Activated gamma-delta T cell treated with Interleukin-2 at 50 U/mL for 16 hours (primary cell): ENCODE measurements at places on chromosomes 12 and 14.

DNA sequence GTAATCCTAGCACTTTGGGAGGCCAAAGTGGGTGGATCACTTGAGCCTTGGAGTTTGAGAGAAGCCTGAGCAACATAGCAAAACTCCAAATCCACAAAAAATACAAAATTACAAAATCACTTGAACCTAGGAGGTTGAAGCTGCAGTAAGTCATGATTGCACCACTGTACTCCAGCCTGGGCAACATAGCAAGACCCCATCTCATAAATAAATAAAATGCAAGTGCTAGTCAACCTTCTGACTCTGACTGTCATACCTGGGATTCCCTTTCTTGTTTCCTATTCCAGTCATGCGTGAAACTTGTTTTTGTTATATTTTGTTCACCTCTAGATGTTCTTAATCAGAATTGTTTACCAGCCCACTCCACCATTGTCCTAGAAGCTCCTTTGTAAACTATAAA, 31.4 kb downstream of the ABCD4 start:
- DNase-seq = no peak

DNA sequence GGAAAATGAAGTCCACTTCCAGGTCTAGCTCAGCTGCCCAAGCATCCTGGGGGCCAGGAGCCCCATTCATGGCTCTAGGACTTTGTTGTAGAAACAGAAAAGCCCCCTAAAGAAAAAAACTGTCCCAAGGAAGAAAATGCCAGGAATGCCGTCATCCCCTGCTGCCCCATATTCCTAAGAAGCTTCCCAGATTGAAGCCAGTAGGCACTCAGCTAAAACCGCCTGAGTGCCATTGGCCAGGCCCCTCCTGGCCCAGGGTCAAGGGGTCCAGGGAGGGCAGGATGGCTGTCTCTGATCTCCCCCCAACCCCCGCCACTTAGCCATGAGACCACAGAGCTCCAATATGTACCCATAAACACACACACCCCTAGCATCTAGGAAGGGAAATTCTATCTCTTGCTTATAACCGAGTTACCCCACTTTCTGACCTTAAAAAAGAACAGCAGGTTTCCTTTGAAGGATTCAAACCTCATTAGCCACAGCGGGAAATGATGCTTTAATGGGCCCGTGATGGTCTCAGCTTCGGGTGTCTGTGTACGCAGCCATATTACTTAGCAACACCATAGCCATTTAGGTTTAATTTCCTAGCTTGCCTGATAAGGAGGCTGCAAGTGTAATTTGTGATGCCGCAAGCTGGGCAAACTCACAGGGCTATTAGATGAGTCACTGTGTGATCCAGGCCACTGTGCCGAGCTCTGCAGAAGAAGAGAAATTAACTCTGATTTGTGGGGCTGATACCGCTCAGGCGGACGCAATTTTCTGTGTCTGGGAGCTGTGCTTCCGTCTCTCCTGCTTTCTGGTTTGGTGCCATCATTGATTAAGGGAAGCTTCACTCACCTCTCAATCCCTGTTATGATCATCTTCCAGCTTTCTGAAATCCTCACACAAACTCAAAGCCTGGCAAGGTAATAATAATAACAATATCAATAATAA, 84.2 kb downstream of the GCH1 start:
- no peak for DNase-seq

DNA sequence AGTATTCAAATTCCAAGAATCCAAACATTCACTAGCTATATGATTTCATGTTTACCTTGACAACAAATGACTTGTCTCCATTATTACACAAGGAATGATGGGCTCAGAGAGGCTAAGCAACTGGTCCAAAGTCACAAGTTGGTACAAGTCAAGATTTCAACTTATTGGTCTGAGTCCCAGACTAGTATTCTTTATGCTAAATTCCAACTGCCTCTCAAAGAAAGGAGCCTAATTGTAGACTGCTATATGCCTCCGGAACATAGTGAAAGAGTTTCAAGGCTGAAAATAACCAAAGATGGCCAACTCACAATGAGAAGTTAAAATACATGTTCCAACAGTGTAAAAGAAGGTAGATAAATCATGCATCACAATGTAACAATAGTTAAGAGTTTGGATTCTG, 7.5 kb downstream of the BTG1 start:
- no peak for DNase-seq

DNA sequence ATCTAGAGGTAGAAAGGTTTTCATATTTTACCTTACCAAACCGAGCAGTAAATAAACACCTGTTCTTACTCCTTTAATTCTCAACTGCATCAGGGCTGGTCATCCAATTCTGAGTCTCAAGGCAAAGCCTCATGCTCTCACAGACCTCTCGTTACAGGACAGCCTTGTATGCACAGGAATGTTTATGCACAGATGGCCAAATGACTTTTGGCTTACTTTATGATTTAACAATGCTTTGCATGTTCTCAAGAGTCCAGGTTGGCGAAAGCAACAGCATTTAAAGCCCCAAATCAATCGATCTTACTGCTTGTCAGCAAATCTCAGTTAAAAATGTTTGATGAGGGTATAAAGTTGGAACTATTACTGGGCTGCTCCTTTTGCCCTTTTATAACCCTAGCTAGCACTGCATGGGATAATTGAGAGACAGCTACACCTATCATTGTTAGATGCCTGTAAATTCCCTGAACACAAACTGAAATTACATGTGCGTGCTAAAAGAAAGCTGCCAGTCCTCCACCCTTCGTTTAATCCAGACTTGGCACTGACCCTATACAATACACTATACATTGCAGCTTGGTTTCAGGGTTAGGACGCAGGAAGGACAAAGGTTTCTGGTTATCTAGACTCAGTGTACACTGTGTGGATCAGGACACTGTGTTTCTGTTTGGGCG, 63.6 kb downstream of the TMCC3 start:
- no peak for DNase-seq

GRCh38 chr14:72264716-72265115, 332.5 kb downstream of the RGS6 start:
- no peak for DNase-seq

DNA sequence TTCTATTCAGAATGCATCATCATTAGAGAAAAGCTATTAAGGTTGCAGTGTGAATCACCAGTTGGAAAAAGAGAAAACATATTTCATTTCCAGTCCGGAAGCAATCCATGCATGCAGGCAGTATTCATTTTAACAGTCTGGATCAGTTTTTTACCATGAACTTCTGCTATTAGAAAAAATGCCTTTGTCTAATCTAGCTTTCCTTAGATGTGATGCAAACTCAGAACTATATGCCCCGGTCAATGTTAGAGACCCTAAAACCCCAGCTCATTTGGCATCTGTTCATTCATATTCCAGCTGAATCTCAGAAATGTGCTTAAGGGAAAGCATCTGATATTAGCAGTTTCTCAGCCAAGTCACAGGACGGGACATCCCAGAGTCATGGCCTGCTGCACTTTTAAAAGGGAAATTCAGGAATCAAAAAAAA, 8.5 kb downstream of the IRAK3 start:
- no peak for DNase-seq

DNA sequence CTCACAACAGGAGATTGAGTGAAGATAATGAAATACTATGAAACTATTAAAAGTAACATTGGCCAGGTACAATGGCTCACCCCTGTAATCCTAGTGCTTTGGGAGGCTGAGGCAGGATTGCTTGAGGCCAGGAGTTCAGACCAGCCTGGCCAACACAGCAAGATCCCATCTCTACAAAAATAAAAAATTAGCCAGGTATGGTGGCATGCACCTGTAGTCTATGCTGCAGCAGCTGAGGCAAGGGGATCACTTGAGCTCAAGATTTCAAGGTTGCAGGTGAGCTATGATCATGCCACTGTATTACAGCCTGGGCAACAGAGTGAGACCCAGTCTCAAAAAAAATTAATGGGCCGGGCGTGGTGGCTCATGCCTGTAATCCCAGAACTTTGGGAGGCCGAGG, 14.9 kb downstream of the RAD9B start:
- no peak for DNase-seq

GRCh38 chr12:57156701-57157403, 9.4 kb upstream of the LRP1-AS start:
- DNase-seq = no peak

GRCh38 chr12:57726884-57727757, 11.4 kb downstream of the AGAP2 start:
- no peak for DNase-seq

DNA sequence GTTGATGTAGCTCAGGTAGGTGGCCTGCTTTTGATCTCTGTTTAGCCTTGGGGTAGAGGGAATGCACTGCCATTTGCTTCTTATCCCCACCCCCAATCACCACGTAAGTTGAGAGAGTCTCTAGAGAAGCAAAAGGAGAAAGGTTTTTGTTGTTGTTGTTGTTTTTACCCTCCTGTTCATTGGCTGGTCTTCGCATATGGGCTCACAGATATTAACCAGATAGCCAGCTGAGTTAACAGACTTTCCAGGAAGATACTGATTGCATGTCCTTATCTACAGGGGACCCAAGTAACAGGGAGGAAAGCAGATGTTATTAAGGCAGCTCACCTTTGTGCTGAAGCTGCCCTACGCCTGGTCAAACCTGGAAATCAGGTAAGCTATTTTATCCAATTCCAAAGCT, 2.9 kb downstream of the PA2G4 start:
- no peak for DNase-seq

GRCh38 chr14:21263284-21264024, 5.8 kb downstream of the HNRNPC start:
- no peak for DNase-seq

DNA sequence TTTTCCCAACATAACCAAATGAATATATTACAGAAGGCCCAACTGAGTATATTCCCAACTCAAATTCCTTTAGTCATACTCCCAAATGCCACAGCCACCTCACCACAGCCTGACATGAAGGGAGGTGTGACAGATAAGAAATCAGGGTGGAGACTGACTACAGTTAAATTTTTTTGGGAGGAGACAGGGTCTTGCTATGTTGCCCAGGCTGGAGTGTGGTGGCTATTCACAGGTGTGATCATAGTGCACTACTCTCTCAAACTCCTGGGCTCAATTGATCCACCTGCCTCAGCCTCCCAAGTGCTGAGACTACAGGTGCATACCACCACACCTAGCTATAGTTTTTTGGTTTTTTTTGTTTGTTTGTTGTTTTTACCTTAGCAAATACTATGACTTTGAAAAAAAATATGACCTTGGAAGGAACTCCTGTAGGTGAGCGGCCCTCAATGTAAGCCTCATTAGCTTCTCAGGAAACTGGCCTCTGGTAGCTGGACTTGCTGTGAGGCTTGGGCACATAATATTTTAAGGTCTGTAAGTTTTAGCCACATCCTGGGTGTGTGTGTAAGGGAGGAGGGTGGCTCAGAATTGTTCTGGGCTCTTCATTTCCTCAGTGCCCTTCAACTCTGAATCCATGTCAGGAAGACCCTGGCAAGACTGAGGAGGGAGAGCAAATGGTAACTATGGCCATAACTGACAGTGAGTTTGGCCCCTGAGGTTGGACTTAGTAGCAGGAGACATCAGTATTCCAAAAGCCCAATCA, 39.1 kb upstream of the LTBP2 start:
- no peak for DNase-seq

DNA sequence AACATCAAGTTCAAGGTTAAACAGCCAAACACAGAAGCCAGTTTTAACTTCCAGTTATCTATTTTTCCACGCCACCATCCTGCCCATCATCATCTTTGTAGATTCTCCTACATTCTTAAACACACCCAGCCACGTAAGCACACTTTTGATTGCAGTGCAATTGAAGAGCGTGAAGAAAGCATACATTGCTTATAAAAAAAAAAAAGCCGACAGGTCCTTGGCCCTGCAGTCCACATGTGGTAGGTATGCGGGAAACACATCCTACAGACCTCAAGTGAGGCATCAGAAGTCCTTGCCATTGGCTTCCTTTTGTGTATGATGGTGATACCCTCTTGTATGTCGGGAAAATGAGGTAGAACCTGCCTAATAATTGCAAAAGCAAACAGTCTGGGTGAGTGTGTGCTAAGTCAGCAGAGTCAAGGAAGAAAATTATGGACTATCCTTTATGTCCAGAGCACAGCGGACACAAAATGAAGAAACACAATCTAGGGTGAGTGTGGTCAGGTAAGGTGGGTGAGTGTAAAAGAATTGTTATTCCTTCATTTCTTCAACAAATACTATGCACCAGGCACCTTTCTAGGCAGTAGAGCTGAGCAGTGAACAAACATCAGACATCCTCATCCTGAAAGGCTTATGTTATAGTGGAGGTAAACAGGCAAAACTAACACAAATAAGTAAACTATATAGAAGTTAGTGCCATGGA, 51.5 kb downstream of the EID3 start:
- DNase-seq = no peak

DNA sequence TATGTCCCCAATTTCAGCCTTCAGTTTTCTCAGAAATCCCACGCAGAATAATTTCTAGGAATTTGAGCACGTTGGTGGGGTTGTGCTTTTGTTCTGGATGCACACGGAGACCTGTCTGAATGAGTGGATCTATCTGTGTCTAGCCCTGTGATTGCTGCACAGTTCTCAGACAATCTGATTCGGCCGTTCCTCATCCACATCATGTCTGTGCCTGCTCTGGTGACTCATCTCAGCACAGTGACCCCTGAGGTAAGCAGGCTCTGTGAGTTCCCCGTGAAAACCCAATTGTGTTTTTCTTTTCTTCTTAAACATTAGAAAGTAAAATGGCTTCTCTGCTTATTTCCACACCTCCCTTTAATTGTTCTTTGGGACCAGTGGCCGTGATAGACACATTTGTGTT, 20.2 kb downstream of the UBE3B start:
- DNase-seq = no peak

DNA sequence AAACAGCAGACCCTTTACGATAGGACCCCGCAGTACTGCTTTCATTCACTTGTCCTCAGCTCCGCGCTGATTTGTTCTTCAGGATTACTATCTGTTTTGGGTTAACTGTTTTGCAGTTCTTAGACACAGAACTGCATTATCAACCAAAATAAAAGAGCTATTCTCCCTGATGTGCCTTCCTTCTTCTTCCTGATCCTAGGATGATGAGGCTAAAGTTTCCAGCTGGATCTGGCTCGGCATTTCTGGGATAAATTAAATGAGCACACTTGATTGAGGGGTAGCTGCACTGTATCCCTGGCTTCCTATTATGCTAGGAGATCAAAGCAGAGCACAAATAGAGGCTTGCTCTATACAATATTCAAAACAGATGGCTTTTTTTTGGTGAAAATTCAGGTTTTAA, 165.7 kb downstream of the FBXL14 start:
- no peak for DNase-seq
